ENCODE measurements at places on chromosomes 7 and 10.

- DNase-seq = no peak
Measured at GRCh38 chr10:53786236-53786900, 1013.8 kb upstream of the MBL2 start.

DNA sequence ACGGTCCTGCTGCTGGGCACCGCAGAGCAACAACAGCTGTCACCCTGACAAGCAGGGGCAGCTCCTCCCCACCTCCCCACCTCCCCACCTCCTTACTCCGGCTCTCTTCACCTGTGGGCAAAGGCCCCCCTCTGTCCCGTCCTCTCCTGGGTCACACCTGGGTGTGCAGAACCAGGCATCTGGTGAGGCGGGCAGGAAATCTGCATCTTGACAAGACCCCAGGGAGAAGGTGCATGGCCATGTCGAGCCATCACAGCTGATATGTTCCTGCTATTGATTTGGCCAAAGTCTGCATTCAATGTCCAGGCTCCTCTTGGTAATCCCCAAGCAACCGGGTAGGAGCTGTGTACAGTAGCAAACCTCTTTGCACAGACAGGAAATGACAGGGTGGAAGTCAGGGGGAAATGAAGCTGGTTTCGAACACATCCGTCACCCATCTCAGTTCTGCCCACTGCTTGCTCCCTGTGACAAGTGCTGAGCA, 554.2 kb downstream of the DNAJB6 start:
- no peak for DNase-seq

DNA sequence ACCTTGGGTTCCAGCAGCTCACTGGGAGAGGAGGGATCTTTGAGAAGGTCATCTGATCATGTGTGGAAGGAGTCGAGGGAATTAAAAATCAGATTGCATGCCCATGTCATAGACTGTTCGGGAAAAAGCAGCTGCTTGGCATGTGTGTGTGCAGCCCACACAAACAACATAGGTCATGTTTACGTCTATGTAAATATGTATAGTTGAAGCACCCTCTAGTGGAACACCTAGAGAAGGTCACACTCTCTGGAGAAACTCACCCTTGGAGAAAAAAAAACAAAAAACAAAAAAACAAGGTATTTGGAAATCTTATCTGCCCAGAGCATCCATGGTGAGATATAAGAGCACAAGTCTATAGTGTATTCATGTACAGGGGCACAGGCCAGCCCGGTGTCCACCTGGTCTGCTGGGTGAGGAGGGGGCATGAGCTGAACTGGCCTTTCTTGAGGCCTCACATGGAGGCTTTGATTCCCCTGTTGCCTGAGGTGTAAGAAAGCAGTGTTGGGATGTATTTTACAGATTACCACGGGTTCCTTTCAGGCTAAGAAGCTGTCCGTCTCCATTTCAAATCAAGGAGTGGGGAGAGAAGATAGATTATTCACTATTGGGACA, 98.0 kb downstream of the NPY start:
- no peak for DNase-seq

DNA sequence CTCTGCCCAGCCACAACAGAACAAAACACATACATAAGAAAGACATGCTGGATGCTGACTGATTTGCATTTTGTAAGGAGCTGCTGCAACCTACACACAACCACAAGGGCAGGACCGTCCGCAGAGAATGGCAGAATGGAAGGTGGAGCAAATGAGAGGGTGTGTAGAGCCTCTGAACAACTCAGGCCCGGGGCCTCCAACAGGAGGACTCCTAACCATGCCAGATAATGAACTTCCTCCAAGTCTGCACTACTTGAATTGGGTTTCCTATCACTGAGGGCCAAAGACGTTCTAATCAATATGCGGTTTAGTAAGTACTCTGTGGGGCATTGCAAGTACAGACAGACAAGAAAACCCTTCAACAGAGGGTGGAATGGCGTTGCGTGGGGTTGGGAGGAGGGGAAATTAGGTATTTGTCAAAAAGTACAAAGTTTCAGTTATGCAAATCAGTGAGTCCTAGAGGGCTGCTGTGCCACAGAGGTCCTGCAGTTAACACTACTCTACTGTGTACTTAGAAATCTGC, 14.6 kb downstream of the VOPP1 start:
- no peak for DNase-seq

DNA sequence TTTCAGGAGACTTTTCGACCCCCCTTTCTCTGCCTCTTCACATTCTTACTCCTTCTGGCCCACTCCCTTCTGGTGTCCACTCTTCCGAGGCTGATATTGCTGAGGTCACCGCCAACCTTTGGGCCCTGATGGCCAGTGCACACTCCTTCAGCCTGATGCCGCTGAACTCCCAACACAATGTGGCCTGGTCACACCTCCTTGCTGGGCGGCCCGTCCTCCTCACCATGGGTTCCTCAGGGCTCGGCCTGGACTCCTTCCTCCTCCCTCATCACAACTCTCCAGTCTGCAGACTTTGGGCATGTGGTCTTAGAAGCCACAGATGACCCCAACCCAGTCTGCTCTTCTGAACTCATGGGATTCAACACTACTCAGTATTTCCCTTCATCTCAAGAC, 583.0 kb upstream of the MGMT start:
- DNase-seq = no peak

DNA sequence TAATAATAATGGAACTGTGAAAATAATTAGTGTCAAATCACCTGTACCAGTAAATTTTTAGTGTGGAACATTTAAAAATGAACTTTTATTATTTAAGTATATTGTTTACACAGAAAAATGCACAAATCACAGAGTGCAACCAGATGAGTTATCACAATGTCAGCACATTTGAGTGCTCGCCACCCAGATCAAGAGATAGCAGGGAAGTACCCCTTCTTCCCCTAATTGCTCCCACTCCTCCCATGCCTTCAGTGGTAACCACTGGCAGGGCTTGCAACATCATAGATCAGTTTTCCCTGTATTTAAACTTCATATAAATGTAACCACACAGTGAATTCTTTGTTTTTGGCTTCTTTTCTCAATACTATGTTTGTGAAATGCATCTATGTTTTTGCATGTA, 7.8 kb upstream of the GPR141 start:
- no peak for DNase-seq

DNA sequence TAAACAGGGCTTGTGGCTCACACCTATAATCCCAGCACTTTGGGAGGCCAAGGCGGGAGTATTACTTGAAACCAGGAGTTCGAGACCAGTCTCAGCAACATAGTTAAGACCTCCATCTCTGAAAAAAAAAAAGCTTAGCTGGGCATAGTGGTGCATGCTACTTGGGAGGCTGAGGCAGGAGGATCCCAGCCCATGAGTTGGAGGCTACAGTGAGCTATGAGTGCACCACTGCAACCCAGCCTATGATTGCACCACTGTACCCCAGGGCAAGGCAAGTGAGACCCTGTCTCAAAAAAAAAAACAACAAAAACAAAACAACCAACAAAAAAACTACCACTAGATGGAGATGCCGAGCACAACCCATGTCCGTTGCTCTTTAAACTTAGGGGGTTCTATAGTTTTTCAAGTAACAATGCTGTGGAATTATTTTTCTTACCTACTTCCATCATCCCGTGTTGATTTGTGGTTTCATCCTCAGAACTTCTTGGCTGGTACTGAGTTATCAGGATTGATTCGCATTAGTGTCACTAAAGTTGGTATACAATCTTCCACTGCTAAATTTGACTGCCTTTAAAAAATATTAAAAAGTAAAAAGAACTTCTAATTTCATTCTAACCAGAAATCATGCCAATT, 12.2 kb upstream of the REPIN1 start:
- no peak for DNase-seq

DNA sequence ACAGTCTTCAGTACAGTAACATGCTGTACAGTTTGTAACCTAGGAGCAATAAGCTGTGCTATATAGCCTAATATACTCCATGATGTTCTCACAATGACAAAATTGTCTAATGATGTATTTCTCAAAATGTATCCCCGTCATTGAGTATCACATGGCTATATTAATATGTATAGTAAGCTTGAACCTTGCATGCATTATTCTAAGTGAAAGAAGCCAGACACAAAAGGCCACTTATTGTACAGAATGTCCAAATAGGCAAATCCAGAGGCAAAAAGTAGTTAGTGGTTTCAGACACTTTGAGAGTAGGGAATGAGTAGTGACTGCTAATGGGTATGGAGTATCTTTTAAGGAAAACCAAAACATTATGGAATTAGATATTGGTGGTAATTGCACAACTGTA, 545.1 kb downstream of the ATRNL1 start:
- no peak for DNase-seq

DNA sequence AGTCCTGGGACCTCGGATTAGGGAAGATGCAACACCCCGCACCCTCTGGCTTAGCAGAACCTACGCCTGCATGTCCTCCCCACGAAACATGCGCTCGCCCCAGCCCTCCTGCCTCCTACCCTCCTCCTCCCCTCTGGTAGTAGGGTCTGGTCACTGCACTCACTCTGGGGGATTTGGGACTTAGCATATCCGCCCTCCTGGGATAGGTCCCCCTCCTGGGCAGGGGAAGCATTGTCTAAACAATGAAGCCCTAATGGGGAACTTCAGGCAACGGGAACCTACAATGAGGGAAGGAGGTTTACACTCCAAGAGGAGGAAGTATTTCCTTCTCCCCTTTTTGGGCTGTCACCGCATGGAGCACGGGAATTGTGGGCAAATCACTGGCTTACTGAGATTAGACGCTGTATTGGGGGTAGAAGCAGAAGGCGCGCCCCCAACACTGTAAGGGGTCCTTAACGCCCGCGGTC, 892 bp downstream of the CRHR2 start:
- no peak for DNase-seq

- no peak for DNase-seq
Measured at GRCh38 chr7:44325201-44325671, at the start of gene CAMK2B. TSS of gene CAMK2B (minus strand) at chr7:44325594. CDS start at chr7:44325421, 173 bp downstream.

- DNase-seq = no peak
Measured at GRCh38 chr10:126157189-126157588, 231.1 kb downstream of the ADAM12 start.

DNA sequence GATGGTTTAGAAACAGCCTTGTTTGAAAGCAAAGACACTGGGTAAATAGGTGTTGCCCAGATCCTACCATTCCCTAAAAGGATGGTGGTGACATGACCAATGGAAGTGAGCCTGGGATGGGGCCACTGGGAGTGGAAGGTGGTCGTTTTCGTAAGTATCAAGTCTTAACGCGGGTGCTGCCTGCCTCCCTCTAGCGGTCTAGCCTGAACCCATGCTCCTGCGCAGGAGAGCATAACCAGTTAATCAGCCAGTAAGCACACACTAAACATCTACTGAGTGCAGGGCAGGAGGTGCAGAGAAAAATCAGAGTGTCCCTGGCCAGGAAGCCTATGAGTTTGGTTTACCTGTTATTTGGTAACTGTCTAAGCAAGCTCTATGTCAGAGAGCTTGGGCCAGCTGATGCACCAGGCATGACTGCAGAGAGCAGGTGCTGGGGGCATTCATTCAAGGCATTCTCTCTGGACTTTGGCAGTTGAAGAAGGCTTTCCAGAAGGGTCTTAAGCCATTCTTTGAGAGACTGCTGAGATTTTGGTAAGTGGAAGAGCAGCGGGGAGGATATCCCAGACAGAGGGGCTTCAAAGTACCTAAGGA, 930 bp downstream of the GARIN1A start:
- DNase-seq = no peak

DNA sequence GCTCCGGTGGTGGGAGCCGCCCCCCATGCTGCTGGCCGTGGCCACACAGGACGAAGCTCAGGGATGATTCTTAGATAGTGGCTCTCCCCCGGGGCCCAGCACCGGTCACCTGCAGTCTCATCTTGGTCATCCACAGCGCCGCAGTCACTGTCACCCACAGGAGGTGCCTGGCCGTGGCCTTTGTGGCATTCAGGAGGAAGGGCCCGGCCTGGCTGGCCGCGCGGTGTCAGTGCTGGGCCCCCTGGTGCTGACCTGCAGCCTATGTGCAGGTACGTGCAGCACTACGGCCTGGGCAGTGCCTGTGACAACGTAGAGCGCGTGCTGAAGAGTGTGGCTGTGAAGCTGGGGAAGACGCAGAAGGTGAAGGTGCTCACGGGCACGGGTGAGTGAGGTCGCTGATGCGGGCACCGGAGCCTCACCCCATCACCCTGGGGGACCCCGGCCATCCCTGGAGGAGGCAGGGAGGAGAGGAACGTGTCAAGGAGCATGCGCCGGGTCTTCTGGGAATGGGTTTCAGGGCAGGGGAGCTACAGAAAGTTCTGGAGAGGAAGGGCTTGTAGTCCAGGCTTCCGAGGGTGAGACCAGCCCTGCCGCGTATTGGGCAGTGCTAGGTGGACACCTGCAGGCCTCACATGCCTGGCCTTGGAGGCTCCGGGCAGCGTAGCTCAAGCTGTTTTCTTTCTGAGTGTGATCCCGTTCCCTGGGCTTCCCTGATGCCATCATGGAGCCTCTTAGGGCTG, 5.0 kb downstream of the SPRN start:
- no peak for DNase-seq

DNA sequence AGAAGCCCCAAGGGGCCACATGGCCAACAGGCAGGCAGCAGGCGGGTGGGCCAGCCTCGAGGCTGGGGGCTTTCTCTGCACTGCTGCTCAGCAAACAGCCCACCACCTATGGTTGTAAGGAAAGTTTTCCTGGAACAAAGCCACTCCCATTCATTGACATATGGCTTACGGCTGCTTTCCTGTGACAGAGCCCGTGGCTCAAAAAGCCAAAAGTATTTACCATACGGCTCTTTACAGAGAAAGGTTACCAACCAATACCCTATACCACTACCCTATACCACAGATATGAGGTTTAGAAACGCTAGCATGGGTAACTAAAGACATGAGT, 152.7 kb downstream of the MAD1L1 start:
- no peak for DNase-seq

GRCh38 chr10:36441557-36441956, 683.8 kb upstream of the ANKRD30A start:
- no peak for DNase-seq

- DNase-seq = no peak
Measured at GRCh38 chr7:997404-998395, 14.7 kb downstream of the CYP2W1 start.

- DNase-seq = no peak
Measured at GRCh38 chr10:110546077-110546476, 21.4 kb upstream of the SMC3 start.

DNA sequence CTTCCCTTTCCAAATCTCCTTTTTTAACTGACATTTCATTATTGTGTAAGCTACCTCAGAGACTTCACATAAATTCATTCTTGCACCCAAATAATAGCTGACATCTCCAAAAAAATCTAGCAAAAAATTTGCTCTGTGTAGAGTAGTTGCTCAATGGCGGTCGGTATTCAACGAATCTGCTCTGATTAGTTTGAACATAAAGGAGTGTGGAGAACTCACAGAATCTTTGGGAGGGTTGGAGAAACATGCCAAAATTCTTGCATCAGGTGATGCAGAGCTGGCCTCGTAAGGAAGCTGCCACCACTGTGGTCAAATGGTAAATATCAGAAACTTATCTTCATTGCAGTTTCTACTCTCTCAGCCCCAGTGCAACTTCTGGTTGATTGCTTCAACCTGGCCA, 201.2 kb upstream of the MDFIC start:
- DNase-seq = no peak
